Stimulated activated CD8-positive, alpha-beta memory T cell treated with anti-CD3 and anti-CD28 coated beads, Interleukin-15, amount 100 ng/mL, for 4 hours (primary cell): ENCODE measurements at places on chromosomes 6 and 20.

DNA sequence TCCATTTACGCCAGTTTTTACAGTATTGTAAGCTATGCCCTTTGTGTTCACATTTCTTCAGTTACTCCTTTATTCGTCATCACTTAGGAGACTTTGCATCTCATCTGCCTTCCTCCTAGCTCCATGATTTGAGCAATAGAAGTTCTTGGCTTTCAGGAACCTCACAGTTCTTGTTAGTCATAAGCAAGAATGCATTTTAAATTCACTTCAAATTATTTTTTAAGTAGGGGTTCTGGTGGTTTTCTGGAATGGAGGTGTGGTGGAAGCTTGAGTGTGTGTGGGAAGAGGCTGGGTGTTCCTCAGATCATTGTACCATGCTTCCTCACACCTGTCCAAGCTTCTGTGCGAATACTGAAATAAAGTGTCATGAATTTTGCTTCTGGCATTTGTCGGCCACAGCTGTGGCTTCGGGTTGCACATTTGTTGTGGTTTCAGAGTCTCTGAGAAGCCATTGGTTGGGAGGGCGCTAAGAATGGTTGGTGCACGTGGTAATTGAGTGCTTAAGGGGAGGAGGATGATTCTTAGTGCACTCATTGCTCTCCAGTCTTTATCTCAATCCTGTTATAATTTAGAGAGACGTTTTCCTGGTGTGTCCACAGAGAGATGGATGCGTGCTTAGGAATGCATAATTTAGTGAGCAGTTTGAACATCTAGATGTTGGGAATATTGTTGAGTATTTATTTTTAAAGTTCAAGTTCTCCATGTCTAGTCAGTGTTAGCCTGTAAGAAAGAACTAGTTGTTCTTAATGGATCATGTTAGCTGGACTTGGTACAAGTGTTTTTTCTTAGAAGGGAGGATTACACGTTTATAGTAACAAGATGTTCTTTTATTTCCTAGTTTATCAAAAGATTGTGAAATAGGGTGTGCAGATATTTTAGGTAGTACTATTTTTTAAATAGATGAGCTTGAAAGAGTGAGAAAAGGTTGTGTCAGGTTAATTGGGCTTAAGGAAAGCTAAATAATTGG is 31.9 kb downstream of the FOXO3 start:
- peak; percentile 11 for DNase-seq

DNA sequence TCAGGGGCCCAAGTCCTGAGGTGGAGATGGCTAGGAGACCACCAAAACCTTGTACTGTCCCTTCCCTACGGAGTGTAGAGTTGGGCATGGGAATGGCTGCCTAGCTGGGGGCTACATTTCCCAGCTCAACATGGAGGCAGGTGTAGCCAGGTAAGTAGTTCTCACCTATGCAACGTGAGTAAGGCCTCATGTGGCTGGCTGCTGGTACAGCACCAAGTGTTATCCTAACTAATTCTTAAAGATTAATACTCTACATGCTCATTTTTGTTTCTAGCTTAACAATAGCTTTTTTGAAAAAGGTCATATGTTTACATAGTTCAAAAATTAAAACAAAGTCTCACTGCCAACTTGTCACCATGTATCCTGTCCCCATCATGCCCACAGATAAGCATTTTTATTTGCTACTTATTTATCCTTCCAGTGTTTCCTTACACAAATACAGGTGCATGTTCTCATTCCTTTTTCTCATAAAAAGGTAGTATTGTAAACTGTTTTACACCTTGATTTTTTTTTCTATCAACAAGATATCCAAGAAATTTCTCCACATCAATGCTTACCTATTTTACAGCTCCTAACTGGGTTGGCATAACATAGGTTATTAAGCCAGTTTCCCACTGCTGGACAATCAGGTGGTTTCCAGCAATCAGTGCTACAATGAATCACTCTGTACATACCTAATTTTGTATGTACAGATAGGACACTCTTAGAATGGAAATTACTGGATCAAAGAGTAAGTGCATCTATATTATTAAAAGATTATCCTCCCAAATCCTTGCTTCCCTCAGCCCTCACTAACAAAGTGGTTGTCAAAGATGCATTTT is 25.5 kb downstream of the ABHD12 start:
- DNase-seq: no peak

- no peak for DNase-seq
These were observed 73.9 kb upstream of the MLIP start for GRCh38 chr6:54037277-54037779.

GRCh38 chr6:18260448-18261106 is 3.8 kb downstream of the DEK start:
- no peak for DNase-seq

- no peak for DNase-seq
These were observed 159.8 kb downstream of the PREX1 start for GRCh38 chr20:48667889-48668413.

GRCh38 chr6:31572041-31572911 is at the start of gene LTA:
Gene LTA, plus strand, starts transcription at chr6:31572289. Its CDS starts 454 bp downstream, at chr6:31572743.
- peak; percentile 67 for DNase-seq

DNA sequence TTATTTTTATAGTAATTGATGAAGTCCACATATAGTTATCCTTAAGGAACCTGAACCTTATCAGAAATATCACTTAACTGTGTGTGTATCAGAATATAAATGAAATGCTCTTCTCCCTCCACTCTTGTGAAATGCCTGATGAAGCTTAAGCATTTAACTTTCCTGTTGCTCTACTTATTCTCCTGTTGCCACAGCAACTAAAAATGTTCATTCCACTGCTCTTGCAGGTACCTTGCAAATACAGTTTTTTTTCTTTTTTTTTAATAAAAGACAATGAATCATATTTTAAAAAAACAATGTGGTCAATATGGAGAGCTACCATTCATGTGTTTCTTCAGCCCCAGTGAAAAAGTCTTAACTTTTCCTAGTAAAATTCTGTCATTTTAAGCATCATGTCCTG is 210.3 kb downstream of the RFPL4B start:
- DNase-seq: no peak

DNA sequence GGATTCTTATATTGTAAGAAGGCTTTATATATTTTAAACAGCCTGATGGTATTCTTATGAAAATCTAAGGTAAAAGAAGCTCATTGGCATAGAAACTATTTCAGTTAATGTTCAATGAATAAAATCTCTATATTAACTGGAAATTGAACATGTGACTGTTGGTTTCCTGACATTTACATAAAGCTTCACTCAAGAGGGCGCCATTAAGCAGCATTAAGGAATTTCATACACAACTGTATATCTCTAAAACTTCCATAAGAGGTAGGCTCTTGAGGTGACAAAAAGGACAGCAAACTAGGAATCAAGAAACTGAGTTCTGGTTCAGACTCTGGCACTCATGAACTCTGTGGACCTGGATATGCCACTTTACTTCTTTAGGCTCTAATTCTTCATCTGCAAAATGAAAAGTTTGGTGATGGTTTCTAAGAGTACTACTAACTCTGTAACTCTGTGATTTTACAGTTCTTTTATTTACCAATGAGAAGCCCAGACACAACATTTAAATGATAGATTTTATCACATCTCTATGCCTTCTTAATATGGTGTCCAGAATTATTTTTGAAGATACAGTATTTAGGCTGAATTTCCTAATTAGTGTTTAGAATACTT is 147.5 kb downstream of the FLRT3 start:
- no peak for DNase-seq
